ENCODE measurements at places on chromosomes 11 and 22. TPM values are rescaled to one million over a fixed set of nuclear protein-coding genes. Genes with fewer than 3 reads are reported as not detected.

Gene MFNG
- total RNA-seq = 1.4 TPM

Gene RBFOX2
- 31.6 TPM for total RNA-seq

Gene OOSP2
- not detected for total RNA-seq

Gene MYOD1
- total RNA-seq = not detected

Gene CTSF
- total RNA-seq = 34.1 TPM

Gene ZC3H12C
- 10.1 TPM for total RNA-seq

Gene PANX1
- total RNA-seq = 17.9 TPM

Gene OR52H1
- not detected for total RNA-seq

Gene CAT
- 37.9 TPM for total RNA-seq

Gene CRACR2B
- total RNA-seq = 4.8 TPM

Gene GSC2
- total RNA-seq = not detected

Gene POU2AF2
- total RNA-seq = not detected

Gene OR51B2
- not detected for total RNA-seq

Gene OR8D1
- not detected for total RNA-seq

Gene MEI1
- not detected for total RNA-seq

Gene KRTAP5-10
- not detected for total RNA-seq

Gene ACR
- total RNA-seq = not detected

Gene ZBTB16
- total RNA-seq = not detected

Gene ACCS
- 19.7 TPM for total RNA-seq

Gene MPZL2
- total RNA-seq = not detected

Gene GAB4
- total RNA-seq = not detected

Gene SMIM35
- total RNA-seq = not detected

Gene DRD4
- 0.21 TPM for total RNA-seq

Gene CABP2
- not detected for total RNA-seq

Gene OR10G6
- not detected for total RNA-seq

Gene INS
- not detected for total RNA-seq

Gene LPXN
- 2.1 TPM for total RNA-seq

Gene SEC14L2
- 42.7 TPM for total RNA-seq

Gene C11orf65
- total RNA-seq = 0.29 TPM

Gene TLCD5
- 7.1 TPM for total RNA-seq
